ENCODE measurements at places on chromosomes 4 and X.

DNA sequence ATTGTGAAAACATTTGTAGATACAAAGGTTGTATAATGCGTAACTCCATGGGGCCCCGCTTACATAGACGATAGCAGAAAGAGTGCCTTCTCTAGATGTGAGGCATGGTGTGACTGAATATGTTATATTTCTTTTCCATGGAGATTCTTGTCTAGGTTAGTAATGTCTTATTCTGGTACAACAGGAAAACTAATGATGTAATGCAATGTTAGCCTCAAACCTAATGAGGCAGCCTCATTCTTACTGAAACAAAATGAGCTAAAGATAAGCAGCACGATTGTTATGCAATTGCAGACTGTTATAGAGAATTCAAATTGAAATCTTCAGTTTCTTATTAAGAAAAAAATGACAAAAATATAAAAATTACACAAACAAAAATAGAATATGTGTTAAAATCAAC, 171.1 kb upstream of the ANKRD50 start:
- no peak for DNase-seq

GRCh38 chrX:70007946-70008345, 41.8 kb downstream of the AWAT2 start:
- no peak for DNase-seq

DNA sequence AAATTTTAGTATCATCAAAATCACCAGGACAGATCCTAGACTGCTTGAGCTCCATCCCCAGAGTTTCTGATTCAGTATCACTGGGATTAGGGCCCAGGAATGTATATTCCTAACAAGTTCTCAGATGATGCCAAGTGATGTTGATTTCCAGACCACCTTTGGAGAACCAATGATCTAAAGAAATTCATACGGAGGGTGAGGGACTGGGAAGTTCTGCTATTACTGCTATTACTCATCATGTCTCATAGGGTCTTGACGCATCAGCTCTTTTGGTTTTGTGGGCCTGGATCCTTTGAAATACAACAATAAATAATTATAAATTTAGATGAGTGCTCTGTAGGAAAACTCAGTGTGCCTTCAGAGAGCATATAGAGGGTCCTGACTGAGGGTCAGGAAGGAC, 59.8 kb upstream of the LGI2 start:
- DNase-seq, result no peak

DNA sequence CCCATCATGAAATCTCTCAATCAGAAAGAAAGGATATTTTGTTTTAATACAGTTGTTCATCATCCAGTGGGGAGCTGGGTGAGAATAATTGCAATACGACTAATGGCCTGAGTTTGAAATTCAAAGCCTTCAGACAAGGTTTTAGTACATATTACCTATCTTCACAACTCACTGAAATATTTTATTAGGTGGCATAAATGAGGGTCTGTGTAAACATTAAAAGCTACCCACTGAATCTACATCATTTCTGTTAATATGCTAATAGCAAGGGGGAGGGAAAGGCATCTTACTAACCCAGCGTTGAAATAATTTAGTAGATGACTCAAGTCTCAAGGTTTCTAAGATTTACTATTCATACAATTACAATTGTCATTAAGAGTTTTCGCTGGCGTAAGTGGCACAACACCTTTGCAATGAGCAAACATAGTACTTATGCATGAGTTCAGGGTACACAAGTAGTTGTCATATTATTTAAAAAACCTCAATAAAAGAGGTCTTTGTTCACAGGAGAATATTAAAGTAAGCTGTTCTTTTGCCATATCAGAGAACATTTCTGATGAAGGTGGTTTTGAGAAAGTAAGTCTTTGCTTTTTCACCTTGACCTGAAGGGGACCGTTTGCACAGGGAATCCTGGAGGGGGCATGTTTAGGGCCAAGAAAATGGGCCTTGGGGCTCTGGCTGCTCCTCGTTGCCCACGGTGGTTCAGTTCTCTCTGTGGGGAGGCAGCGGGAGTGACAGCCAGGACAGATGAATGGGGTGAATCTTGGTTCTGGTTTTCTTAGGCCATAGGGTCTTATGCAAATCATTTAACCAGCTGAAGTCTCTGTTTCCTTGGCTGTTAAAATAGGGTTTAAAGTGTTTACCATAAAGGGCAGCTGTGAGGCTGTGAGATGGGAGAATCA, 4.5 kb upstream of the RHOH start:
- DNase-seq, result no peak

- DNase-seq, result no peak
These were observed 49.5 kb downstream of the JADE3 start for GRCh38 chrX:46961574-46962283.

- DNase-seq, result no peak
These were observed 33.5 kb downstream of the PCDH19 start for GRCh38 chrX:100376576-100376975.

DNA sequence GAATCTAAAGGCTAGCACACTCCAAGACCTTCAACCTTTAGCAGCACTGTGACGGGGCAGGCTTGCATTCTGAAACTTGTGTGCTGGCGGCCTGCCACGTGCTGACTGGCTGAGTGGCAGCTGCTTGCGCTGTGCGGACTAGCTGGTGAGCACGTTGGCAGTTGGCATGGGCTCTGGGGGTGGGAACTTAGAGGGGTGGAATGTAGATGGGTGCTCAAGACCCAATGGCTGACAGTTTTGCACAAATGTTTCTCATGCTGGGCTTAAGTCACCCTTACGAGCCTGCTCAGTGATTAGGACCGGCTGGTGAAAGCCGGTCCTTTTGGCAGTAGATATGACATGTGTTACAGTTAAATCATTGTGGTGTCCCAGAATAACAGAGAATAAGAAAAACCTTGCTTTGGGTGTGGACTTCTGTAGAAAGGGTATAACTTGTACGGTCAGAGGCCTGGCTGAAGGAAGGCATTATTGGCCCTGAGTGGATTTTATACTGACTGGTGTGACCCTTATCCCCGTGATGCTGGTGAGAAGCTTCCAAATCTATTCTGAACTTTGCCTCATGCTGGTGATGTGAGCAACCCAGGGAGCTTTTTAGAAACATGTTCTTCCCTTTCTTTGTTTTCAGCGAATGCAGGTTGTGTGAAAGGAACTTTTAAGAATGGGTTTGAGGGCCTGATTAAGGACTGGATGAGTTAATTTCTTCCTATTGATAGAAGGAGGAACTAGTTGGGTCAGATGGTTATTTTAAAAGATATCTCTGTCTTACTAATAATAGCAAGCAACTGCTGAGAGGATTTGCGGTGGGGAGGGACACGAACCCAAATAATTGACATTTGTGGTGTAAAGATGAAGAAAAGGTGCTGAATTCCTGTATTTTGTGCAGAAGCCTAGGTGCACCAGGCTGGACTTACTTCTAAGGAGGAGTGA, 107.4 kb upstream of the SLC4A4 start:
- DNase-seq, result no peak

- no peak for DNase-seq
These were observed 28.7 kb downstream of the SEC24B start for GRCh38 chr4:109462297-109462696.

- DNase-seq, result no peak
These were observed 99.6 kb upstream of the AFAP1 start for GRCh38 chr4:8039290-8039689.

- DNase-seq, result no peak
These were observed 29.6 kb downstream of the DOCK11 start for GRCh38 chrX:118525174-118525730.

DNA sequence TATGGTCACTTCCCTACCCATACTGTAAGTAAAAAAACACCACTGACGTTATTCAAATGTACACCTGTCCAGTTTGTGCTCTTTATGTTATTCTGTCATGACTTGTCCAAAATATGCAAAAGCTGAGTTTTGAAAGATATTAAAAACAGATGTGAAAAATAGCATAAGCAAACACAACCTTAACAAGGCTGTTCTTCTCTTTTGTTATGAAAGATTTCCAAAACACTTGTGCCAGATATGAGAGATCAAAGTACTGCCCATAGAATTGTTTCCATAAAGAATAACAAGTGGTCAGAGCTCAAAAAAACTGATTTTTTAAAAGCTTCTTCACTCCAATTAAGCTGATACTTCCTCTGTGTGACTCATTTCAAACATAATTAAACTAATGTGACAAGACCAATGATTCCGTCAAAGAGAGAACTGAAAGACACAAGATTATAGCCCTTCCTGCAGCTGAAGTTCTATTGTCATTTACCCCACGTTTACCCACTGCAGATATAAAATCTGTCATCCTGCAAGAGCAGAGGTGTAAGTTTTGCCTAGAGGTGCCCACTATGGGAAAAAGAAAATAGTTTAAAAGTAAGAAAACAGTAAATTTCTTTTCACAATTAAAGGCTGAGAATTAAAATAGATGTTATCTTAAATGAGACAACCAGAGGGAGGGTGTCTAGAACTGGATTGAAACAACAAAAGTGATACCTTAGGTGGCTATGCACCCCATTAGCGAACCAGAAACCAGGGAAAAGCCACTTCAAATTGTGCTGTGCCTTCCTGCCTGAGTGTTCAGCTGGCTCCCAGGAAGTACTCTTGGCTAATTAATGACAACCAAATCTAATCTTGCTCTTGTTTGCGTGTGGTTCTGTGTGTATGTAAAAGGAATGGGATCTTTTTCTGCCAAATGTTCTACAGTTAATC, 30.1 kb downstream of the RASSF6 start:
- no peak for DNase-seq

- no peak for DNase-seq
These were observed 934.6 kb upstream of the PCDH10 start for GRCh38 chr4:132214519-132214918.

DNA sequence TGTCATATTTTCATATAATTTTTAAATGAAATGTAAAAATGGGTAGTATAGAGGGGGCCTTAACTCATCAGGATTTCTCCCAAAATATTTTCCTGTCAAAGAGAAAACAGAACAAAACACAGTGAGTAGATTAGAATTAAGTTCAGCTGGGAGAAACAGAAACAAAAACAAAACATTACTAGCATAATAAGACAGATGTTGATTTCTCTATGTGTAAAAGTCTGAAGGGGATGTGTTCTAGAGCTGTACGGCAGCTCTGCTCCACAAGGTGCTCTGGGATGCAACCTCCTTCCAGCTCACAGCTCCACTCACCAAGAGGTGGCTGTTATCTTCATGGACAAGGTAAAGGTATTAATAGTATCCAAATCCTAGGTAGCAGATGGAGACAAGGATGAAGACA, 72.8 kb downstream of the ARHGEF38 start:
- no peak for DNase-seq

GRCh38 chr4:87118826-87119225, 101.6 kb downstream of the KLHL8 start:
- DNase-seq, result peak; percentile 60

DNA sequence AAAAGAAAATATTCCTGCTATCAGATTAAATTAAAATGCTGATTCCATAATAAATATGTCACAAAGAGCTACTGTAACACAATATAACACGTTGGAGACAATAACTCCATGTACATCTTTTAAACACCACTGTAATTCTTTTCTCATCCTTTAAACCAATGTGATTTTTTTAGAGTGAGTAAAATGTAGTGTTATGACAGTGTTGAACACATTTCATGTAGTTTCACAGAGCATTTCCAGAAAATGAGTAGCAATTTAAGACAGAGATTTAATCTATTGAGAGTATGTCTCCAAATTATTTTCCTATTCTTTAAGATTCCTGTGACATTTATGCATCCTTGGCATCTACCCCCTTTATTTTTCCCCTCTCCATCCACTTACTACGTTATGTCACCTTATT, 17.1 kb upstream of the PRRG1 start:
- no peak for DNase-seq

- no peak for DNase-seq
These were observed 1.3 kb upstream of the TMEM154 start for GRCh38 chr4:152680988-152681603.

DNA sequence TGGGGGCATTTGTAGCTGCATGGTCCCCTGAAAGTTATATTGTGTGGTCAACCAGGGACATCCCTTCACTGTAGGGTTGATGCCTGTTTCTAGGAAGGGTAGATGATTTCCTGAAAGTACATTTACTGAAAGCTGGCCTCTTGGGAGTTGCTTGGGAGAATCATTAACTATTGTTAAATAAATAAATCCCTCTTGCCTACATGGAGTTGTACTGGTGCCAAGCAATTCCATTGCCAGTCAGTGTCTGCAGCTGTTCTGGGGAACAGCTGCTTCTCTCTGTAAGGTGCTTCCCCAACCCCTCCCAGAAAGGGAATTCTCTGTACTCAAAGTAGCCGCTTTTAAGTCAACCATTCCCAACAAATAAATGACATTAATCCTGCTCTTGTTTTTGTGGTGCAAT, 51.1 kb downstream of the C4orf51 start:
- peak; percentile 70 for DNase-seq

GRCh38 chr4:80101792-80102116, 28.7 kb upstream of the ANTXR2 start:
- DNase-seq, result no peak

DNA sequence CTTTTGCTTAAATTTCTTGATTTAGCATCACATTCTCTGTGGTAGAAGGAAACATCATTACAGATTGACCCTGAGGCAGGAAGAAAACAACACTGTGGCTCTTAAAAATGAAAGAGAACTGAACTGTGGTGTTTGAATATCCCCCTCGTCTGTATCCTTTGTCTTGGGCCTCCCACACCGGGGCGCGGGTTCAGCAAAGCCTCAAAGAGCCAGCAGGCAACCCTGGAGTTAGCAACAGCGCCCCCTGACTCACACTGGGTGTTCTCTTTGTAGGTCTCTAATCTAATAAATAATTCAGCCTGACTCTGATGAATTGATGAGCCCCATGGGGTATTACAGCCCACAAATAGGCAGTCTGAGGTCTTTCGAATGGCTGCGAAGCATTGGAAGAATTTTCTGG, 46.1 kb upstream of the CTSO start:
- no peak for DNase-seq

- no peak for DNase-seq
These were observed 33.2 kb upstream of the YTHDC1 start for GRCh38 chr4:68383115-68383514.

GRCh38 chr4:33566649-33567048, 2677.7 kb downstream of the ARAP2 start:
- no peak for DNase-seq

- DNase-seq, result no peak
These were observed 20.4 kb downstream of the FAM184B start for GRCh38 chr4:17761062-17761461.

- no peak for DNase-seq
These were observed 52.4 kb downstream of the DDX3X start for GRCh38 chrX:41386222-41386990.

- DNase-seq, result no peak
These were observed 168.6 kb upstream of the PGRMC2 start for GRCh38 chr4:128456171-128456570.

- DNase-seq, result no peak
These were observed 236.9 kb downstream of the CAMK2D start for GRCh38 chr4:113524505-113525186.

DNA sequence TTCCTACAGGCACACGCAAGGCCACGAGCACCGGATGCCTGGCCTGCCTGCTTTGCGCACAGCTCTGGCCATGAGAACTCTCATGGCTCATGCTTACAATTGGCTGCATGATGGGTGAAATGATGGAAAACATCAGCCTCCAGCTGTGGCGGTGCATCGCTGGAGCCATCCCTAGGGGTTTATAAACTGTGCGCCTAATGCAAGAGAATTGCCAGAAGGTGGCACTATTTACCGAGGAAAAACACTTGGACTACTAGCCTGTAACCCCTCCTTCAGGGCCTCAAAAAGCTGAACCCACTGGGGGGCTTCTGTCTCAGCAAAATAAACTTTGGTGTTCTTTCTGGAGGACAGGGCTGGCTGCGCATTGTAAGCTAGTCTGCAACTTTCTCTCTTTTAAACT, 51.9 kb downstream of the PHKA2 start:
- no peak for DNase-seq
